ENCODE measurements at places on chromosomes 6 and 20.

- H3K27me3 ChIP-seq, result no peaks in the 10 kb centered on the region
- DNase-seq, result no peak
- no peak overlapping the region for H3K4me3 ChIP-seq
- no peaks in the 10 kb centered on the region for H3K36me3 ChIP-seq
- no peak overlapping the region for H3K27ac ChIP-seq
Measured at GRCh38 chr6:35489066-35489465, 7.8 kb downstream of the TEAD3 start.

GRCh38 chr20:57495978-57496377 lies 29.0 kb downstream of the CTCFL start:
- no peak for DNase-seq
- H3K36me3 ChIP-seq, result no peaks in the 10 kb centered on the region
- H3K27me3 ChIP-seq, result peaks cover 11% of the 10 kb centered on the region
- peaks cover 12% of the 10 kb centered on the region for H3K4me1 ChIP-seq
- no peak overlapping the region for H3K27ac ChIP-seq

- H3K27me3 ChIP-seq, result peaks cover 14% of the 10 kb centered on the region
- H3K4me3 ChIP-seq, result no peak overlapping the region
- H3K36me3 ChIP-seq, result no peaks in the 10 kb centered on the region
- H3K4me1 ChIP-seq, result no peaks in the 10 kb centered on the region
Measured at GRCh38 chr6:79810185-79810705, 137.1 kb downstream of the ELOVL4 start.

GRCh38 chr6:158528826-158529225 lies 31.1 kb upstream of the TMEM181 start:
- H3K27ac ChIP-seq, result no peak overlapping the region
- no peak overlapping the region for H3K4me3 ChIP-seq
- no peaks in the 10 kb centered on the region for H3K4me1 ChIP-seq
- no peaks in the 10 kb centered on the region for H3K36me3 ChIP-seq

GRCh38 chr6:14781772-14782525 lies 463.9 kb upstream of the JARID2 start:
- peaks cover 3% of the 10 kb centered on the region for H3K36me3 ChIP-seq
- H3K4me1 ChIP-seq, result peaks cover 28% of the 10 kb centered on the region
- DNase-seq, result peak; percentile 22
- no peaks in the 10 kb centered on the region for H3K27me3 ChIP-seq
- no peak overlapping the region for H3K27ac ChIP-seq

Measured in activated CD4-positive, alpha-beta T cell treated with anti-CD3 and anti-CD28 coated beads for 36 hours (primary cell).